ENCODE measurements at places on chromosomes 5 and 9.

DNA sequence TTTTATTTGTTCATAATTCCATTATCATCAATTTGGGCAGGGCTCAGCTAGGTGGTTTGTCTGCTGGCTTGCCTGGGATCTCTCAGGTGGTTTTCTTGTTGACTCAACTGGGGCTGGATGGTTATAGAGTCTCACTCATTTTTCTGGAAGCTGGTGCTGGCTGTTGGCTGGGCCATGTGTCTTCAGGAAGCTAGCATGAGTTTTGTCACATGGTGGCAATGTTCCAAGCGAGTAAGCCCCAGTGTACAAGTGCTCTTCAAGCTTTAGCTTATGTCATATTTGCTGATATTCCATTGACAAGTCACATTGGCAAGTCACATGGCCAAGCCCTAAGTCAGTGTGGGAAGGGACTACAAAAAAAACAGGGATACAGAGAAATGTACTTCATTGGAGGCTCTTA, 2.3 kb upstream of the RASEF start:
- DNase-seq = peak; percentile 83

- peak; percentile 22 for DNase-seq
Measured at GRCh38 chr9:107935931-107936330, 446.4 kb upstream of the KLF4 start.

GRCh38 chr5:54803471-54804011, 181.9 kb downstream of the ESM1 start:
- DNase-seq = no peak

DNA sequence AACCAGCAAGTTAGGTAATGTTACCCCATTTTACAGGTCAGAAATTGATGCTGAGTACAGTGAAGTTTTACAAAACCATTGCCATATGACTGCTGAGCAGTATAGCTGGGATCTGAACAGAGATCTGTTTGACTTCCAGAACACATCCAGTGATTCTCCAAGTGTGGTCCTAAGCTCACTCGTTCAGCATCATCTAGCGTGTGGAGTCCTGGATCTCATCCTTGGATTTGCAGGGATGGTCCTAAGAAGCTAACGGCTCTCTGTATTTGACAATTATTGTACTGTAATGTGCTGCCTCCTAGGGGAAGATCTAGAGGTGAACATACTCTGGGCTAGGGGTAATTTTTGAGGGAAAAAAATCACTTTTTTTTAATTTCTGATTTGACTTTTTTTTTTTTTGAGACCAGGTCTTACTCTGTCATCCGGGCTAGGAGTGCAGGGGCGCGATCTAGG, 1.4 kb downstream of the SLC26A2 start:
- peak; percentile 80 for DNase-seq

DNA sequence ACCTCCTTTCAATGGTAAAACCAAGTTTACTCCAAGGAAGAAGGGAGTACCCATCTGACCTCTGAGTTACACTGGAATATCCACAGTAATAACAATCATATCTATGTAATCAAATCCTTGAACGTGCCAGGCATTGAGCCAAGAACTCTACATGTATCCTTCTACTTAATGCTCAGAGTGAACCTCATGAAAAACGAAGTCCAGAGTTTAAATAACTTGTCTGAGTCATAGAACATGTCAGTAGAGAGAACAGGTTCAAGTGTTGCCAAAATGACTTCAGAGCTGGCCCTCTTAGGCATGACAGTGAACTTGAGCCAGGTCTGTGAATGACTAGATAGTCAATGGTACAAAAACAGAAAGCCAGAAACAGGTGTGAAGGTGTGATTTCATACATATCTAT, 164.1 kb upstream of the ZNF618 start:
- peak; percentile 41 for DNase-seq

Data from DMS53 (cell line).